ENCODE measurements at places on chromosomes 7 and 10.
A peak's percentile ranks its signal among the peaks of the same experiment; 100 is the strongest.

GRCh38 chr10:109978481-109978880 lies 29.3 kb upstream of the ADD3 start:
- DNase-seq, result peak; percentile 48

GRCh38 chr7:128921866-128922440 lies 11.4 kb upstream of the KCP start:
- no peak for DNase-seq

- DNase-seq, result no peak
These were observed 63.6 kb upstream of the IGFBP3 start for GRCh38 chr7:45984386-45985295.

DNA sequence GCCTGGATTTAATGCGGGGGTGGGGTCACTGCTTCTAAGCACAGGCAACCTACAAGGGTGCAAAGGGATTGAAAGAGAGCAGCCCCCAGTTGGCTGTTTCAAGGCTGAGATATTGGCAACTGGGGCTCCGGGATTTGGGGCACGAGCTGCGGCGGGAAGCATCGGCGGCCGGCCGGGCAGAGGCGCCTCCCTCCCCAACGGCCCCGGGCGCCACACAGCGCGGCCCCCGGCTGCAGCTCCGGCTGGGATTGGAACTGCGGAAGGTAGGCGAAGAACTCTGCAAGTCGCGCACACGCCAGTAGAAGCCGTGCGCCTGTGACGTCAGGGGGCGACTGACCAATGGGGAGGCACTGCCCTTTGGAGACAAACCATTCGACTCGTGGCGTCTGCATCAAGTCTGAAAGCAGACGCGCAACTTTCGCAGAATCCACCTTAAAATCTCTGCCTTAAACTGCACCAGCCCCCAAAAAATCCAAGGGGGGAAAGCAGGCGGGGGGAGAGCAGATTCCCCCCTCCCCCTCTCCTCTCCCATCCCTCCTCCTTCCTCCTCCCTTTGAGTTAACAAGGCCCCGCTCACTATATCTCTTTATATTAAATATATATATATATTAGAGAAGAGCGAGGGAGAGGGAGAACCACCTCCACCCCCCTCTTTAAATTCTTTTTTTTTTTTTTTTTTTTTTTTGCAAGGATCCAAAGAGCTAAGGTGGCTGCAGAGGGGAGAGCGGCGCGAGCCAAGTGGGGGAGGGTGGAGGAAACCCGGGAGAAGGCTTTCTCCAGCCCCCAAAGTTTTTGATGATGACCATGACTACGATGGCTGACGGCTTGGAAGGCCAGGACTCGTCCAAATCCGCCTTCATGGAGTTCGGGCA lies at the start of gene DLX6:
Gene DLX6, plus strand, starts transcription at position 371 of the 872 bp plus-strand sequence. Its CDS starts 425 bp downstream, at position 796.
- no peak for DNase-seq

DNA sequence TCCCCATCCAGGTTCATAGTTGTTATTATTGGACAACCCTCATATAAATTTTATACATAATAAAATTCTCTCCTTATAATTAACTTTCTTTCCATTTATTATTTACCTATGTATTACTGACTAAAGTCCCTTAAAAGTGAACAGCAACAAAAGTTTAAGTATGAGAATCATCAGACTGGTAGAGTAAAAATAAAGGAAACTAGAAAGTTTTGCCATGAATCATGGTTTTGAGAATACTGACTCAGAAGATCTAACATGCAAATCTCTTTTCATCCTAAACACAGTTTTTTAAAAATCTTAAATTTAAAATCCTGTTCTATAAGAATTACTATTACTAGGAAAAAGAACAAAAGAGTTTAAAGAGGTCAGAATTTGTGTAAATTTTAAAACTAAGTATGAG lies 32.1 kb downstream of the HERC4 start:
- no peak for DNase-seq

DNA sequence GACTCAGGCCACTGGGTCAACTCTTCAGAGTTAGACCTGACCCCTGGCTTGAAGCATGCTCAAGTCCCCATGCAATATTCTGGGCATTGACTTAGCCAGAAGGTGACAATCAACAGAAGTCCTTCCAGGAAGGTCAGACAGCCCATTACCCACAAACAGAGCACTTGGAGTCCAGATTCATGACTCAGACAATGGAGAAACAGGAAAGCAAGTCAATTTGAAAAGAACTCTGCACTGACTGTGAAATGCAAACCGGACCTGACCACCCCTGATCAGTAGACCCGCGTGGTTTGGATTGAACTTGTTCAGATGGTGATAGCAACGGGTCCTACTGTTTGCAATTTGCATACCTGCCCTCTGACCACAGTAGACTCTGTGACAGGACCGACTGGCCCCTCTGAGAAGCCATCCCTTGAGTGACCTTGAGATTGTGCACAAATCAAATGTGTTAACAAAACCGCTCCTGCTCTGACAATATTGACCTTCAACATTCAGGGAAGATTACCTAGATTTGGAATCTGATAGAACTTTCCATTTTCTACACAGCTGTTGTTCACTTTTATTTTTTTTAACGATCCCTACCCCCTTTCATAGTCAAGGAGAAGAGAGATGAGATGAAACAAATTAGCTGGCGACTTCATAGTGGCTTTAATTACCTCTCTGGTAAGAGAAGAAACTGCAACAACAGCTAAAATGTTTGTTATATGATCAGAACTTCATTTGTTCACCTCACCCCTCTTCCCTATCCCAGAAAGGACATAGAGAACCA lies 138.7 kb downstream of the NRP1 start:
- DNase-seq, result no peak

- no peak for DNase-seq
These were observed 58.9 kb downstream of the SH2D4B start for GRCh38 chr10:80596391-80597257.

GRCh38 chr10:3427347-3427746 lies 254.8 kb upstream of the PITRM1 start:
- no peak for DNase-seq

- DNase-seq, result no peak
These were observed 17.8 kb downstream of the SGMS1 start for GRCh38 chr10:50605951-50606270.

Measured in bone marrow (tissue), 2 donors.